ENCODE measurements at places on chromosomes 7 and 10.

- no peak for DNase-seq
Observed at GRCh38 chr10:123772645-123773508, 106.7 kb downstream of the GPR26 start.

DNA sequence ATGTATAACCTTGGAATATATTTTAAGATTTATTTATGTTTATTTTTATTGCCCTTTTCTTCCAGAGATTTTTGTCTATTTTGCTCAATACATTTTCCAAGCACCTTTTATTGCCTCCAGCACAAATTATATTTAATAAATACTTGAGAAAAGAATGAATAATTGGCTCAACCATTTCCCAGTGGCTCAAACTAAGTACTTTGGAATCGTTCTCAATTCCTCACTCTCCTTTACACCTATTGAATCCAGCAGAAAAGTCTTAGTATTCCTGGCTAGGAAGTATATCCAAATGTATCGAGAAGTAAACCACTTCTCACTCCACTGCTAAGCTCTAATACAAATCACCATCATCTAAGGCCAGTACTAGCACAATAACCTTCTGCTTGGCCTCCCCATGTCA is 276.1 kb downstream of the NEBL start:
- DNase-seq, result no peak

- no peak for DNase-seq
Observed at GRCh38 chr7:94906065-94906851, 1.1 kb upstream of the PPP1R9A start.

- DNase-seq, result peak; percentile 70
Observed at GRCh38 chr10:28793482-28793881, 116.2 kb downstream of the BAMBI start.

DNA sequence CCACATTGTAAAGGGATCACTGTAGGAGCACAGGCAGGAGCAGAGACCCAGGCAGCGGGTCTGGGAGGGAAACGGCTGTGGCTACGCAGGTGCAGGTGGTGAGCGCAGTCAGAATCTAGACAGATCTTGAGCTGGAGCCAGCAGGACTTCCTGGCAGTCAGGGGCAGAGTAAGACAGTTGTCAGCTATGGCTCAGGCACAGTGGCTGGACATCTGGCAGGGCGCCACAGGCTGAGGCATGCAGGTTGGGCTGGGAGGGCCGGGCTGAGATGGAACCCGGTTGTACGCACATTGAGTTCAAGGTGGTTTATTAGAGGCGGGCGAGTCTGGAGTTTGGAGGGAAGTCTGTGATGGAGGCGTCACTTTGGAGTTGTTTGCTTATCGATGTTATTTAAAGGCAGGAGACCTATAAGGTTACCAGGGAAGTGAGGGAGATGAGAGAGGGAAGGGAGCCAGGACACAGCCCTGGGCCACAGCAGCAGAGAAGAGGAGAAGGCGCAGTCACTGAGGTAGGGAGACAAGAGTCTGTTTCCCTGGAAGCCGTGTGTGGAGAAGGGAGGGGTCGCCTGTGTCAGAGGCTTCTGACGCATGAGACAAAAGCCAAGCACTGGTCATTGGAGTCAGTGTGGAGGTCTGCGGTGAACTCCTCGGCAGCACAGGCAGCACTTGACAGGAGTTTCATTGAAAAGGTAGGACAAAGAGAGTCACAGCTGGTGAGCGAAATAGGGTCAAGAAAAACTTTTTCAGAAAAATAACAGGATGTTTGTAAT is 73.8 kb downstream of the LANCL2 start:
- no peak for DNase-seq

DNA sequence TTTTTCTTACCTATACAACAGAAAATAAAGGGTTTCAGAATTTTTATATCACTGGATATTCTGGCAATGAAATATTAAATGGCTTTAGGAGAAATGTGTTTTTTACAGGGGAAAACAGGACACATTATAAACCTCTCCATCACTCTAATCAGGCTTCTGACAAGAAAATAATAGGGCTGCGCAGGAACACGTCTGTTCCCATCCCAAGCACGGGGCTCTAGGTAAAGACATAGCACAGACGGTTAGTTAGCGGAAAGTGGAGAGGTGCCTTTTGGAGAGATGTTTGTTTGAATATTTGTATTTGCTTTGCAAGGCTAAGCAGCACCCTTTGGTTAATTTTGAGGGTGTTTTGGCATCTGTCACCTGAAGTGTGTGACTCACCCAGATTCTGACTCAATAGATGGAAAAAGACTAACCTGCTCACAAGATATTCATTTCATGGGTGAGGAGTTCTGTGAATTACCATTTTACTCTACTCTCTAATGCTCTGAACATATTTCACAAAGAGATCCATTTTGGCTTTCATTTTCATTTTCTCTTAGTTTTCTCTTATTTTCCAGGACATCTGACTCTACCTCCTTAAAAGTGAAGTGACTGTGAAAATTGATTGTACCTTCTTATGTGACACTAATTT is 174.5 kb upstream of the AKR1E2 start:
- no peak for DNase-seq

GRCh38 chr7:110521357-110521911 is 569.5 kb upstream of the LRRN3 start:
- DNase-seq, result peak; percentile 22

GRCh38 chr7:68718097-68718551 is 880.2 kb upstream of the AUTS2 start:
- DNase-seq, result no peak

GRCh38 chr10:92419740-92420545 is 129.0 kb downstream of the MARCHF5 start:
- DNase-seq, result no peak

DNA sequence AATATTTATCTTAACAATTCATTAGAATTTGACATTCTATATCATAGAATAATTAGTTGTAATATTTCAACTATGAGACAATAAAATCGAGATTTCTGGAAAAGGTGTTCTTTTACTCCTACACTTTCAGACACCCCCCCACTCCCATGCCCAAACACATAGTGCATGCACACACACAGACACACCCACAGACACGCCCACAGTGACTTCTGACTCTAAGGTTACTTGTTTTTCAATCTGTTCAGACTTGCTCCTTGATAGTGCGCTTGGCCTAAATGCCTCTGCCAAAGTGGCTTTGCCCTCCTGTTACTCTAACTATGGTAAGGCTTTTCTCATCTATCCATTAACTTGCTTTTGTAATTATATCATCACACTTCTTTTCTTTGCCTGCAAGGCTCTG is 144.0 kb upstream of the PPP1R3A start:
- DNase-seq, result no peak

Measured in HAP-1 (cell line).